NCI-H1105 treated with DMSO at 0.1 percent for 48 hours (cell line): ENCODE measurements at places on chromosomes 7 and 10.

- DNase-seq = no peak
These were observed 47.6 kb downstream of the STK17A start for GRCh38 chr7:43630482-43630881.

DNA sequence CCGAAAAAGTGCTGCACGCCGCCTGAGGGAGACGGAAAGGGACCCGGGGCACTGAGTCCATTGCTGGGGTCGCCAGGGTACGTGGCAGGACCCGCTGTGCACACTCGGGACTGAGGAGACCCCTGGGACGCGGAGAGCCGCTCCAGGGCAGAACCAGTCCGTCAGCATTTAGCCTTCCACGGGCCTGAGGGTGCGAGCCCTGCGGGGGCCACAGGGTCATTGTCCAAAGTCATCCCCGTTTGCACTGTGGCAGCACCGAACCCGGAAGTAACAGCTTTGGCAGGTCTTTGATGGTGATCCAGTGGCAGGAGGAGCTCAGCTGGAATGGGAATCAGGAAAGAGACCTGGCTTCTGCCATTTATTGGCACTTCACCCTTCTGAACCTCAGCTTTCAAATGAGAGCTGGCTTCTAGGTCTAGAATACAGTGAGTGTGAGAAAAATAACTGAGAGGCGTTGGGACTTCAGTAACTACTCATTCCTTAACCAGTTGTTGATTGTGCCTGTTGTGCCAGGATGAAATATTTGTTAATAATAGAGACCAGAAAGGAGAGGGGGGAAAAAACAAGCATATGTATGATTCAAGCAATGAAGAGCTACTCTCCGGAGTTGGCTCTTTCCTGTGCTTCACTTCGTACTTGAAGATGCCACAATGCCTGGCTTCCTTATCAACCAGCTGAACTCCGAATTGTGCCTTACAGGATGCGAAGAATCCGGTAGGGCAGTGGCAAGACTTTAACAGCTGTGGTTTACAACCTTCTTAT lies 811 bp upstream of the ARHGAP12 start:
- peak; percentile 38 for DNase-seq

- DNase-seq = no peak
These were observed 150.6 kb downstream of the CDH23 start for GRCh38 chr10:71547312-71547711.

- DNase-seq = no peak
These were observed 152.6 kb upstream of the KLF14 start for GRCh38 chr7:130886438-130887135.

DNA sequence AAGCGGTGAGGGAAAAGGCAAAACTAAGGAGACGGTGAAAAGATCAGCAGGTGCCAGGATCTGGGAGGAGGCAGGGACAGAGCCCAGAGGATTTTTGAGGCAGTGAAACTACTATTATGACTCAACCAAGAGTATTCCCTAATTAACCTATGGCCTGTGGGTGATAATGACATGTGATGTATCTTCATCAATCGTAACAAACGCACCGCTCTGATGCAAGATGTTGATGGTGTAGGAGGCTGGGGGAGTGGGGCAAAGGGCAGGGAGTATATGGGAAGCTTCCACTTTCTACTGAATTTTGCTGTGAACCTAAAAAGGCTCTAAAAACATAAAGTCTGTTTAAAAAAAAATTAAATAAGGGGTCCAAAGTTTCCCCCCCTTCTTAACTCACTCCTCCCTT lies 25.5 kb upstream of the EZH2 start:
- no peak for DNase-seq

DNA sequence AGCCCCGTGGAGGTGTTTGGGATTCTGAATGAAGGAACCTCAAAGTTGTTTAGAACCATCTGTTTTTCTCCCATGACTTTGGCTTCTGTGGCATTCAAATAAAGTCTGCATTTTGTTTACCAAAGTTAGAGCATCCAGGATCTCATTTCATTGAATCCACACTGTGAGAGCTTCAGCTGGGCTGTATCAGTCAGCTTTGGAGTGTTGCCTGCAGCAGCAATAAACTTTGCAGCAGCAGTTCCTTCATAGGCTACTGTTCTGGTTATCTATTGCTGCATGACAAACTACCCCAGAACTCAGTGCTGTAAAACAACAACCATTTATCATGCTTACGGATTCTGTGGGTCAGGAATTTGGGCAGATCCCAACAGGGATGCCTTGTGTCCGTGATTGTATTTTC lies 1575.2 kb upstream of the LRRTM3 start:
- no peak for DNase-seq

DNA sequence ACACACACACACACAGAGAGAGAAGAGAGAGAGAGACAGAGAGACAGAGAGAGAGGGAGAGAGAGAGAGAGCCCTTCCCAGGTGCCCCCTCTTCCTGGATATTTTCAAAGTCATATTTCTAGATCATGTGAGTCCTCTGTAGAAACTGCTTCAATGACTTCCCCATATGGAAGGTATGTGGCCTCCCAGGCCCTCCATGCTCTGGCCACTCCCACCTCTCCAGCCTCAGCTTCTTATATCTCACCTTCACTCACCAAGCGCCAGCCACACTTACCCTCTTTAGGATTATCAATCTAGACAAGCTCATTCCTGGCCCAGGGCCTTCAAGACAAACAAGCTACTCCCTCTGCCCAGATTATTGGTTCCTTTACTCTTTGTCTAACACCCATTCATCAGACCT lies 259.7 kb downstream of the MTERF1 start:
- DNase-seq = no peak

DNA sequence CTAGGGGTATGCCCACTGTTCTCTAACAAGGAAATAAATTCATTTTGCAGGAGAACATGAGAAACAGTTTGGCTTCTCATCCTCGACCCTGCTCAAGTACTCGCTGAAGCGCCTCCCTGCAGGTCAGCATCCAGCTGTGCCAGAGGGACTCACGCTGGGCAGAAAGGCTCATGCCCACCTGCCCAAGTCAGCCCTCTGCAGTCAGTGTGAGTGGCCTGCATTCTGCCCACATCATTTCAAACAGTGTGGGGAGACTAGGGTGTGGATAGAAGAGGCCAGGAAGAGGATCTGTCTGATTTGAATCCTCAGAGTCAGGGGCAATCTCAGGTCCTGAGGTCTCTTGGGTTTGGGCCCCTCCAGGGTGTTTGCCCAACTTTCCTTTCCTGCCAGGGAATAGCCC lies 297.8 kb downstream of the ELMO1 start:
- no peak for DNase-seq

DNA sequence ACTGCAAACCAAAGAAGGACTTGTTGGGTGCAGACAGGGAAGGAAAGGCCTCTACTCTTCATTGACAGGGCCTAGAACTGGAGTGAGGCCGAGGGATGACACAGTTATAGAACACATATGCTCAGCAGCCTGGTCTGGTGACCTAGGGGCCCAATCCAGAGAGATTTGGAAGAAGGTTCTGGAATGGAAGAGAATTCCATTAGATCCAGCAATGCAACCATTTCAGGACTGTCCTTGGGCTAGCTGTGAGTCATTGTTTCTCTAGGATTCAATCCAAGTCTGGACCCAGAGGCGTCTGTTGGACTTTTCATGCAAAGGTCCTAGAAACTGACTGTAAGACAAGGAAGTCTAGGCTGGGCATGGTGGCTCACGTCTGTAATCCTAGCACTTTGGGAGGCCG lies 59.2 kb downstream of the WIPF3 start:
- DNase-seq = no peak

GRCh38 chr7:148698007-148698396 lies 701 bp upstream of the CUL1 start:
- DNase-seq = peak; percentile 34

DNA sequence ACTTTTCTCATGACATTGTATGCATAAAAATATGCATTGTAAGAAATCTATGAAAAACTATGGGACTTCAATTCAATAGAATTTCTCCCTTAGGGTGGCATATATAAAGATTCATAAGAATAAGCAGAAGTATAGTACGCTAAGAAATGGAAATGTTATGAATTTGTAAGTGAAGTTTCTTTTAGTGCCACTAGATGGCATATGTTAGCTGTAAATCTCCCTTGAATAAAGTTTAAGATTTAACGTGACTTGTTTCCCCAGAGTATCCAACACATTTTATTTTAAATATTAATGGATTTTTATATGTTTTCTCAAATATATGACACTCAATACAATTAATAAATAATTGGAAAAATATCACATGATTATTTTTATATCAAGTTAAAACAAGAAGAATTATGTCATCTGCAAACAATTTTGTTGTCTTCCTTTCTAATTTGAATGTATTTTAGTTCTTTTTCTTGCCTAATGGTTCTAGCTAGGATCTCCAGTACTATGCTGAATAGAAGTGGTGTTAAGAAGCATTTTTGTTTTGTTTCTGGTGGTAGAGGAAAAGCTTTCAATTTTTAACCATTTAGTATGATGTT lies 287.2 kb downstream of the HGF start:
- DNase-seq = peak; percentile 60

DNA sequence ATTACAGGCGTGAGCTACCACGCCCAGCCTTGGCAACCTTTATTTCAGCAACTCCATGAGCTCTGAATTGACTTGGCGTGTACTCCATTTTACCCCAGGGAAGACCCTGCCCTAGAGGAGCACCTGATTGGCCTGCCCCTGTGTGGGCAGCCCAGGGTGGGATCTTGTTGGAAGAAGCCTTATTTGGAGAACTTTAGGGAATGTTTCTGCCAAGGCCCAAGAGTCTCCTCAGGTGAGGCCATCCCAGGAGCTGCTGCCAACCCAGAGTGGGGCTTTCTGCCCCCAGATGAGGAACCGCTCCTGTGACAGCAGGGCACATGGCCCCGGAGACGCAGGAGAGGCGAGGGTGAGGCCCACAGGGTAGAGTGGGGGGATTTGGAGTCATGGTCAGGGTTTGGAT lies 42.0 kb downstream of the VWA2 start:
- no peak for DNase-seq

DNA sequence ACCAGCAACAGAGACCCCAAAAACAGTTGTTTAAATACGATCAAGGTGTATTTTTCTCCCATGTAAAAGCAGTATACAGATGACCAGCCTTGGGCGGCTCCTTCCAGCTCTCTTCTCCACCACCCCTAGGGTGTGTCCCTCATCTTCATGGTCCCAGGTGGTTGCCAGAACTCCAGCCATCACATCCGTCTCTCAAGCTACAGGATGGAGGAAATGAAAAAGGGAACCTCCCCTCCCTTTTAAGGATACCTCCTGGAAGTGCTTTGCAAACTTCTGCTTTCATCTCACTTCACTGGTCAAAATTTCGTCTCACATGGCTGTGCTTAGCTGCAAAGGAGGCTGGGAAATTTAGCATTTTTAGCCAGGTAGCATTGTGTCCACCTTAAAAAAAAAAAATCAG lies 59.3 kb downstream of the C10orf105 start:
- DNase-seq = no peak

DNA sequence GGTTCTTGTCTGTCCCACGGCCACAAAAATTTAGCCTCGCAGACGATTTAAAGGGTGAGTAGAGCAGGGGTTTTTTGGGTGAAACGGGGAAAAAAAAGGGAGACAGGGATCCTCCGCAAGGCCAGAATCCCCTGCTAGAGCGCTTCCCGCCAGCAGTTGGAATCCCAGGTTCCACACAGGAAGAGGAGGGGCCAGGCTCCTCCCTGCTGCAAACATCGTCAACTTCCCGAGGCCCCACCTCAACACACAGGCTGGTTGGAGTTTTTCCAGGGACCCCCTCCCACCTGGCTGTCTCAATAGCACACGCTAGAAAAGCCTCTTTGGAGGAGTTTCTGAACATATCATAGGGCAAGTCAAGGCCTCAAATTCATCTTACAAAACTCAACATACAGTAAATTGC lies 112.7 kb downstream of the MTERF1 start:
- no peak for DNase-seq

GRCh38 chr7:155371884-155372781 lies 74.5 kb downstream of the INSIG1 start:
- no peak for DNase-seq

- no peak for DNase-seq
These were observed 33.0 kb downstream of the WDR37 start for GRCh38 chr10:1089017-1089689.

- DNase-seq = no peak
These were observed 131.4 kb downstream of the PAXIP1 start for GRCh38 chr7:154871507-154871906.

GRCh38 chr10:5500910-5501309 lies 1.5 kb upstream of the CALML5 start:
- DNase-seq = no peak

GRCh38 chr7:728602-729001 lies 1.5 kb upstream of the PRKAR1B start:
- no peak for DNase-seq

DNA sequence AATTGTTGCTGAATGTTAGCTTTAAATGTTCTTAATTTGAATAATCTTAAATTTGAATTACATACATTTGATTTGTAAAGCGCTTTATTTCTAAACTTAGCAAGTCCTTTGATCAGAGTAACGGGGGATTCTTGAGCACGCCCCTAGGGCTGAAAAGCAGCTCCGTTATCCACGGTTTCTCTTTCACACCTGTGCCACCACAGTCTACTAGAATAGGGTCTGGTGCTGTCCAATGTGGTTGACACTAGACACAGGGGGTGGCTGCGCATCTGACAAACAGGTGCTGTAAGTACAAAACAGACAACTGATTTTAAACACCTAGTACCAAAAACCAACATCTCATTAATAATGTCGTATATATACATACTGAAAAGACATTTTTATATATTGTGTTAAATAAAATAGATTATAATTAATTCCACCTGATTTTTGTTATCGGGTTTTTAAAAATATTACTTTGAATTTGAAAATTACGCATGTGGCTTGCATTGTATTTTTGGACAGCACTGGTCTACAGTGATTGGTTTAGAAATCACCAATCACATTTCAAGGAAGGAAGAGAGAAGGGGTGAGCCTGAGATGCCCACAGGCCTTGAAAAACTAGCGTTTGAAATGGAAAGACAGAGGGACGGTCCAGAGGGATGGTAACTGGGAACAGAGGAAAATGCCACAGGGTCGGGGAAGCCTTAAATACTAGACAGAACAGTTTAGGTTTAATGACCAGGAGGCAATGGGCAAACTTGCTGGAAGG lies 7.3 kb downstream of the SEPHS1 start:
- no peak for DNase-seq

GRCh38 chr7:47380325-47381133 lies 201.4 kb downstream of the TNS3 start:
- no peak for DNase-seq

DNA sequence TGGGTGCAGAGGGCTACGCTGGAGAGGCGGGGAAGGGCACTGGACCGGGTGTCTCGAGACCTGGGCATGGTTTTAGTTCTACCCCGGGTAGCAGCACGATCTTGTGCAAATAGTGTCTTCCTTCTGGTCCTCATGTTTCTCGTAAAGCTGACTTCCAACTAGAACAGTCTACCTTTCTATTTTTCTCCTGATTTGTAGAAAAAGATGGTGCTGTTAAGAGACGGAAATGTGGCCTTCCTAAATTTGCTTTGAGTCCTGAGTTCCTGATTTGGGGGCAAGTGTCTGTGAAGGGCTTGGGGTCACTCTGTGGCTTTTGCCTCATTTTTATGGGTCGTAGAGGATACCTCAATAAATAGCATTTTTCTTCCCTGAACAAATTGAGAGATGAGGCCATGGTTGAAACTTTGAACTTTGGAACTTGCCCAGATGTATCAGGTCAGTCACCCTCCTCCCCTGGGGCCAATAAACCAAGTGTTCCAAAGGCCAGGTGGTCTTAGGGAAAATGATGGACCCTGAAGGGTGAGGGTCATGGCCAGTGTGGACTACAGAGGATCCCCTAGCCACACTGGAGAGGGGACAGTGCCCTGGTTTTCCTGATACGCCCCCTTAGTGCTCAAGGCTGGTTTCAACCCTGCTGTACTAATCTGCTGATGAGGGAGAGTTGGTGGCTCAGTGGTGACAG lies 45.2 kb downstream of the GRK5 start:
- DNase-seq = no peak
